ENCODE measurements at places on chromosomes 4 and X.

DNA sequence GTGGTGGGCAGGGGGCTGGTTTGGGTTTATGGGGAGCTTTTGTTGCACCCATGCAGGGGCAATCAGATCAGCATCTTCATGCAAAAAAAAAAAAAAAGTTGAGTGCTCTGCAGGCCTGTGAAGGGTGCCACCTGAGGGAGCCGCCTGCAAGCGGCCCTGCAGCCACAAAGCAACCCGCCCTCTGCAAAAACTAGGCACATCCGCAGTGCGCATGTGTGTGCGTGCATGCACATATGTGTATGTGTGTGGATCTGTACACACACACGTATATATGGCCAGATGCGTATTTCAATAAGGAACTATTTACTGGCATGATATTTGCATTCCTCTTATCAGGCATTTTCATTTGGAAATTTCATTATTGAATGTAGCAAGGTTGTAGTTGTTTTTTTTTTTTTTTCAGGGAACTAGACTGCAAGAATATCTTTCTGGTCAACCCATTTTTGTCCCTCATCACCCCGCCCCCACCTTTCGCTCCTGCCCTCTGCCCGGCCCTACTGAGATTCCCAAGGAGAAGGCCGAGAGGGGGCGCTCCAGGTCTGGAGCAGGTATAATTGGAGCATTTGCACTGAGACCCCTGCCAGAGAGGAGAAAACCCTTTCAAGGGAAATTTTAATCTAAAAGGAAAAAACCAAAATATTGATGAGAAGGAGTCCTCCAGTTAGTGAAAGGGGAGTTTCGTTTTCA is 18.1 kb downstream of the CCNQ start:
- no peak for DNase-seq

DNA sequence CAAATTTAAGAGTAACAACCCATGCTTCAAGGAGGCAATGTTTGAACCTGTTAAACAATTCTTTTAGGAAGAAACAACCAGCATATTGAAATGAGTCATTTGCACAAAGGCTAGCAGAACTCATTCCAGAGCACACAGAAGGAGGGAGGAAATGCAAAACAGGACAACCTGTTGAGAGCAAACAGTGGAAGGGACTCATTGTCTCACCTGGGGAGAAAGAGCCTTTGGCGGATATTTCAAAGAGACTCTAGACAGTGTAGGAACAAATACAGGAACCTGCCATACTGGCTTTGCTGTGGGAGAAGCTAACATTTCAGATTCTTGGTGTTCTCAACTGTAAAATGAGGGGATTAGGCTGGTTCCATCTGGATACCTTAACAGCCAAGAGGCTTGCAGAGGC is 14.8 kb upstream of the RASGEF1B start:
- DNase-seq, result no peak

DNA sequence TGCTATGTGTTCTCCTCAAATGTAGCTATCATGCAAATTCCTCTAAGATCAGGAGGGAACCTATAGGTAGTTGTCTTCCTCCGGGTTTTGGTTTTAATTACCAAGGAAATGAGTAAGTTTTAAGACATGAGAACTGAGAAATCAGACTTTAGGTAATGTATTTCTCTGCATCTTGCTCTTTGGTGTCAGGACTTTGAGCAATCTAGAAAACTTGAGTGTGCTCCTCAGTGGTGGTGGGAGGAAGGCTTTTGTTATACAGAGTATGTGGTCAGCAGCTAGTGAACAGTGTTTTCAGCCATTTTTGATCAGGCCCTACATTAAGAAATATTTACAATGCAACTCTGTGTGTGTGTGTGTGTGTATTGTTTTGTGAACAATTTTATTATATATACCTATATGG is 224.1 kb downstream of the KLHL13 start:
- DNase-seq, result no peak

DNA sequence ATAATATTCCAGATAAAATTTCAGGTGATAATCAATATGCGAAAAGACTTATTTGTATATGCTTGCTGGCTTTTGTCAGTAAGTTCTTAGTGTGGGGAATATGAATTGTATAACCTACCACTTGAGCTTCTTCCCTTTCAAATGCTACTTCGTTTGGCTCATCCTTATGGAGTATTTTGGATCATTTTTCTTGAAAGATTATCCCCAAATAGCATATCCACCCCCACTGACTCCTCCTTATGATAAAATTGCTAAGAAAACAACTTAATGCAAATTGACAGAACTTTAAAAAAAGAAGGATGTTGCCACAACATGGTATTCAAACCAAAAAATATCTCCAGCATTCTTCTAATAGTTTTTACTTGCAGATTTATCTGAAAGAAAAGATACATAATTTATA is 393.3 kb downstream of the PPP3CA start:
- no peak for DNase-seq

DNA sequence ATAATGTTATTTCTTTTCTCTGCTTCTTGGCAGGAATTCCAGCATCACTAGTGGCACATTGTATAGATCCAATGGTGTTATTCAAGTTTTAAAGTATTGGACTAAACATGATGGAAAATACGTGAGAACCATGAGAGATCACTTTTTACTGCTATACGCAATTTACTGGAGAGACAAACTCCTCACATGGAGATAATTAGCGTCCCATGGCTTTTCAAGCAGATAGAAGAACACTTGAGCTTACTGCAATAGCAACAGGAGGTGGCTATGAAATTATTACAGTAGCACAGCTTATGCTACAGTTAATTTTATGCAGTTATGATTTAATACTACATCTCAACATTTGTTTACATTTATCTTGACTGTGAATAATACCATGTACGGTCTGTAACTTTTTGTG is 11.9 kb upstream of the TMEM185A start:
- no peak for DNase-seq

GRCh38 chr4:148021686-148022085 is 289.8 kb downstream of the ARHGAP10 start:
- DNase-seq, result no peak

GRCh38 chrX:29662759-29663503 is 552.4 kb upstream of the MAGEB2 start:
- DNase-seq, result peak; percentile 68

GRCh38 chrX:12771445-12772069 is 19.7 kb upstream of the PRPS2 start:
- peak; percentile 23 for DNase-seq

GRCh38 chrX:132776486-132777210 is 181.8 kb downstream of the HS6ST2 start:
- no peak for DNase-seq

Measured in AG08396 (cell line).